NCI-H1105 treated with DMSO at 0.1 percent for 48 hours (cell line): ENCODE measurements at places on chromosomes 1 and 21.

DNA sequence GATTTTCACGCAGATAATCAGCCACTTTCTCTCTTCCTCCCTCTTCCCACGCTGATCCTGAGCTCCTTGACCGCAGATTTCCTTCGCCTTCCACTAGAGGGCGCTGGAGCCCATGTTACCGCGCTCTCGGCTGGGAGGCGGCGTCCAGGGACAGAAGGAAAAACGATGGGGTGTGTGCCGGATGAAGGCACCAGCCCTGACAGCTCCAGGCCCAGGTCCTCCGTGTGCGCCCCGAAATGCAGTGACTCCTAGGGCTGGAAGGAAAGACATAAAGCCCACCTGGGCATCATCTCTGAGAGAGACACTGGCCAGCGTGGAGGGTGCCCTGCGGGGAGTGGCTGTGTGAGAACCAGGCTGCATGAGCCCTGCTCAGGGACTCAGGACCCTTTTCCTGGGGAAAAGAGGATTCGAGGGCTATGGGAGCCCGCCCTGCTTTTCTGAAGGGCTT lies 44.9 kb upstream of the CYP2J2 start:
- DNase-seq, result peak; percentile 85

- no peak for DNase-seq
Observed at GRCh38 chr1:9593147-9593491, 4.4 kb downstream of the TMEM201 start.

GRCh38 chr1:68147534-68148171 lies 84.7 kb downstream of the WLS start:
- DNase-seq, result no peak

- no peak for DNase-seq
Observed at GRCh38 chr1:183675381-183675780, 22.3 kb upstream of the APOBEC4 start.

- peak; percentile 69 for DNase-seq
Observed at GRCh38 chr21:19853709-19854575, 1144.3 kb upstream of the NCAM2 start.
